ENCODE measurements at places on chromosomes 5 and 9.

GRCh38 chr5:62684310-62684709, 105.7 kb downstream of the LRRC70 start:
- no peak for DNase-seq

DNA sequence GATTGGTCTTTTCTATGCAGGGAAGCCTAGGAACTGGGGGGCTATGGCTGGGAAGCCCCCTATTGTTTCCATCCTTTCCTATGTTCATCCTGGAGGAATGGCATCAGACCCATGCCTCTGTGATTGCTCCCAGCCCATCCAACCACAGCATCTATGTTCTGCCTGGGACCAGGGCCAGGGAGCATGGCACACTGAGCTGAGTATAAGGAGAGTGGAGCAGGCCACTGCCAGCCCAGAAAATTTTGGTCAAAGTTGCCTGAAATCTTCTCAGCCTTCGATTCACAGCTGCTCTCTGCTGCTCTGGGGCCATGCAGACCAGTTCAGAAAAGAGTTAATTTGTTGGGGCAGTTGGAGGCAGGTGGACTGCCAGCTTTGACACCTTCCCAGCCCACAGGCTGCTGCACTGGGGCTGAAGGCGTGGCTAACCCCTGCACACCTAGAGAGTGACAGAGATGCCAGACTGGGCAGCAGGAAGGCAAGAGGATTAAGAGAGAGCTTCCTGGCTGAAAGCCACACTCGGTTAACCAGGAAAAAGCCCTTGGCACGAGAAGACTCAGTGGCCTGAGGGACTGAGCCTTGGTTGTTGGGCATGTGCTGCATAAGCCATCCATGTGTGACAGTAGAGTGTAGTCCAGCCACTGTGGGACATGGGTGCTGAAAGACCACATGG, 12.1 kb downstream of the TGFBI start:
- DNase-seq: no peak

- no peak for DNase-seq
These were observed 17.0 kb downstream of the IRX1 start for GRCh38 chr5:3612591-3613042.

DNA sequence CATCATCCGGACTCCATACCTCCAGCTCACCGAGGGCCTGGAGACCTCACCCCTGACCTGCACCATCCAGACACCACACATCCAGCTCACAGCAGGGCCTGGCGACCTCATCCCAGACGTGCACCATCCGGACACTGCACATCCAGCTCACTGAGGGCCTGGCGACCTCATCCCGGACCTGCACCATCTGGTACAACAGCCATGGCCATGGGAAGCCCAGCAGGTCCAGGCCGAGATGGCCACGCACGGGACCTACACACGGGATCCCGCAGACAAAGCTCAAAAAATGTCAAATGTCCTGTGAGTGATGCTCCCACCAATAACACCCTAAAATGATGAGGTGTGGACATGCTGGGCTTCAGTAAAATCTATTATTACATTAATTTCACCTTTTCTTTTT, 9.7 kb downstream of the TERT start:
- DNase-seq: no peak

- no peak for DNase-seq
These were observed 84.3 kb upstream of the DHFR start for GRCh38 chr5:80739057-80739456.

DNA sequence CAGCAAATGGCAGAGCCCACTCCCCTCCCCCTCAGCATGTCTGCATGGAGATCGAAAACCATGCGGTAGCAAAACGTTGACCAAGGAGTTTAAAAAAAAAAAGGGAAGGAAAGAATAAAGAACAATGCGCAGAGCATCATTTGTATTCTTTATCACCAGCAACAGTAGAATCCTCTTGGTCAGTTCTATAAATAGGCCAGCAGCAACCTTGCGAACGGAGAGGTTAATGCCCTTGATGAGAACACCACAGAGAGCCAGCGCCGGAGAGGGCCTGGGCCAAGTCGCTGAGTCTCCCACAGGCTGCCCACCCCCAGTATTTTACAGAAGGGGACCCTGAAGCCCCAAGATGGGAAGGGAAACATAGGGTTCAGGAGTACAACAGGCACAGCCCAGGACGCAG, 22.7 kb downstream of the WHRN start:
- no peak for DNase-seq

- DNase-seq: no peak
These were observed 7.8 kb upstream of the VLDLR start for GRCh38 chr9:2613730-2614271.

DNA sequence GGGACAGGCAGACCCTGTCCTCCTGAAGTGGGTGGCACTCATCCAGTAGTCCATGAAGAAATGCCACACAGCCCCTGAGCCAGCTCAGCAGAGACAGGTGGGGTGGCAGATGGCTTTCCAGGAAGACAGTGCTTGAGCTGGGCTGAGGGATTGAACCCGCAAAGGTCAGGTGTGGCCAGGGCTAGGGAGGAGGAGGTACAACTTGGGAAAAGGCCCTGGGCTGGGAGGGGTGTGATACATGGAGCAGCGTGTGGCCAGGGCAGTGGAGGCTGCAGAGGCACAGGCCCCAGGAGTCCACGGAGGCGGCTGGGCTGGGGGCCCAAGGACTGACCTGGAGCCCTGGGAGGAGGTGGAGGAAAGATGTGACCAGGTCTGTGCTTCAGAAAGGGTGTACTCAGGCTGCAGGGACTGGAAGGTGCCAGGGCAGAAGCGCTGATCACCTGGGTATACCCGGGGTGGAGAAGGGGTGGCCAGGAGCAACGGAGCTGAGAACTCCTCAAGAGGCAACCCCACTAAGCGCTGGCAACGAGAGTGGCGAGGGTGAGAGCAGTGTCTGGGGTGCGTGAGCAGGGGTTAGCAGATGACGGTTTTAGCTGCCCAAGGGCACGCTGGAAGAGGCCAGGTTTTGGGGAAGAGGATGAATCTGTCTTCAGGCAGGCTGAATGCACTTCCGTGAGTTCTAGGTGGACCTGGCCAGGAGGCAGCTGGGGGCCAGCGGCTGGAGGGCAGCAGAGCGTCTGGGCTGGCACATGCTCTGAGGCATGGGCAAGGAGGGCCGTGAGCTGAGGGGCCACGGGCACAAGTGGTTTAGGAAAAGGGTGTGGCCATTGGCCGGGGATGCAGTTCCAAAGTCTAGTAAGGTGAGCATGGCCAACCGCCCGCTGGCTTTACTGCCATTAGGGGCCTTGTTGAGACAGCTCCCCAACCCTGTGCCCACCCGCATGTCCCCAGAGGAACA, 3.9 kb upstream of the RABL6 start:
- no peak for DNase-seq

DNA sequence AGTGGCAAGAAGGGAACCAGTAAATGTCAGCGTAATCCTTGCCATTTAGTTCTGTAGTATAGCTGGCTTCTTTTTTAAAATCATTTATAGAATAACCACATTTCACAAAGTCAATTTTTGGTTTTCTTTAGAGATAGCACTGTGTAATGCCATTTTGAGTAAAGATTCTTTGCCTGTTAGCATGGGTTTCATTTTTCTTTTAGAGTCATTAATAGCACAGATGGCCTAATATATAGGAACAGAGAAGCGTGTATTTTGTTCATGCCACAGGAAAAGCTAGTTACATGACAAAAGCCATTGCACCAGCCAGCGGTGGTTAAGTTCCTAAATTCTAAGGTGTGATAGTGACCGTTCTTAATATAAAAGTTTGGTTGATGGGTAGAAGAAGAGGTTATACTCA, 1363.9 kb downstream of the MAT2B start:
- no peak for DNase-seq

DNA sequence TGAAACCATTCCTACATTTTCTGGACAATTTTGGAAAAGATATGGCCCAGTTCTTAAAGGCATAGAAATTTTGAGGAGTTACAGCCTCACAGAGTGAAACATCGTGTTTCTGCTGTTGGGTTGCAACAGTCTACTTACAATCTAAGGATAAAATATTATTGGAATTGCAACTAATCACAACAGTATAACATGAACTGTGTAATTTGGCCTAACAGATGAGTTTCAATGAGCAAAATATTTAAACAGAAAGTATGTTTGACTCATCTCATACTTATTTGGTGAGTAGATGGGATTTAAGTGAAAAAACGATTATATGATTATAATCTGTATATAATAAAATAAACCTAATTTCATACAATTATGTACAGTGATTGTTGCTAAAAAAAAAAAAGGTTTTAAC, 1061.8 kb downstream of the CDH12 start:
- no peak for DNase-seq

DNA sequence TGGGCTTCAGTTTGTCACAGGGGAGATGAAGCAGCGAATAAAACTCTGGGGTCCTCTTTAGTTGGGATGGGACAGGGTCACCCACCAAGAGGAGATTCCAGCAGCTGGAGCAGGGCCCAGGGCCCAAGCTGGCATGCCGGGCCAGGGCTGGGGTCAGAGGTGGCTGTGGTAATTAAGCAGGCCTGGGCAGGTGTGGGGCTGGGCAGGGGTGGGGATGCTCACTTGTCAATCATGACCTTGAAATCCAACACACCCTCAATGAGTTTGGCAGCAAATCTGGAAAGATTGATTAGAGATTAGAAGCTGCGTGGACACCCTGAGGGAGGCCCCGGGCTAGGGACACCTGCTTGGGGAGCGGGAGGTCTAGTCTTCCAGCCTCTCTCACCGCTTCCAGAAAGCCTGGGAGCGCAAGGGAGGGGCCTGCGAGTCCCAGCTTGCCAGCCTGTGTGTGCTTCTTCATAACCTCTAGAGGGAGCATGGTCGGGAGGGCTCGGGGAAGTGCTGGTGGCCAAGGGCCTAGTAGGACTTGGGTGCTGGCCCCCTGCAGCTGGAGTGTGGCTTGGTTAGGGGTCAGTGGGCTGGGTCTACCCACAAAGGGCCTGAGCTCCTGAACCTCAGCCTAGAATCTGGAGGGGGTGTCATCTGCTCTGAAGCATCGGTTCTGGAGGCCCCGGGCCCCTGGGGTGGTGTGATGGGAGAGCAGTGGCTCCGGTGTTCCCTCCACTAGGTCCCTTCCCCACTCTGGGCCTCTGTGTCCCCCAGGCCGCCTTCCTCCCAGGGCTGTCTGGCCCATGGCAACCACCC, 7.6 kb downstream of the CRAT start:
- DNase-seq: no peak

DNA sequence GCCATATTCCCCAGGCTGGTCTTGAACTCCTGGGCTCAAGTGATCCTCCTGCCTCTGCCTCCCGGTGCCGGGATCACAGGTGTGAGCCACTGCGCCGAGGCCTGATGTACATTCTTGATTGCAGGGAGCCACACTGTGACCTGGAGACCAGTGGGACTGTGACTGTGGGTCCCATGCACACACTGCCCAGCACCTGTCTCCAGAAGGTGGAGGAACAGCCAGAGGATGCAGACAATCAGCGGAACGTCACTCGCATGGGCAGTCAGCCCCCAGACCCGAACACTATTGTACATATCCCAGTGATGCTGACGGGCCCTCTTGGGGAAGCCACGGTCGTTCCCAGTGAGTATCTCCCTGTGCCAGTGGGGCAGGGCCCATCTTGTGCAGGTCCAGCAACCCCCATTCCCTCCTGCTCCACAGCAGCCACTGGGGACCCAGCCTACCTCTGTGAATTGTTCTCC, 147.3 kb downstream of the CACNA1B start:
- no peak for DNase-seq

DNA sequence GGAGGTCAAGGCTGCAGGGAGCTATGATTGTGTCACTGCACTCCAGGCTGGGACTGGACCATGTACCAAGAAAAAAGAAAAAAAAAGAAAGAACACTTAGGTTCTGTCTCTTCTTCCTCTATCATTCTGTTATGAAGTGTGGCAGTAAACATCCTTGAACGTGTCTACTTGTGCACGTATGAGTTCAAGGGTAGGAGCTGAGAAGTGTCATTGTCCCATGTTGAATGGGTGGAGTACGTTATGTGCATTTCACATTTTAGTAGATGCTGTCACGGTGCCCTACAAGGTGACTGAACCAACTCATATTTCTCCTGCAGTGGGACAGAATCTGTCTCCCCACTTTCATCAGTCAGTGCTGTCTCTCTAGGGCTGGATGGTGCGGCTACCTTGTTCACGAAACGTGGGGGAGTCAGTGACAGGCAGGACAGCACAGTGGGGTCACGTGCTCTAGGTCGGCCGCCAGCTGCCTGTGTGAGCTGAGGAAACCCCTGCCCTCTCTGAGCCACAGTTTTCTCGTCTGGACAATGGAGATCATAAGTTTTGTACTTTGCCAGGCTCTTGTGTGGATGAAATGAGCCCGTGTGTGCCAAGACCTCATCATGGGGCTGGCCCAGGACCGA, 47.2 kb downstream of the GTF3C4 start:
- no peak for DNase-seq
